ENCODE measurements at places on chromosomes 12 and 14. TPM values are rescaled to one million over a fixed set of nuclear protein-coding genes. Genes with fewer than 3 reads are reported as not detected.

DNA sequence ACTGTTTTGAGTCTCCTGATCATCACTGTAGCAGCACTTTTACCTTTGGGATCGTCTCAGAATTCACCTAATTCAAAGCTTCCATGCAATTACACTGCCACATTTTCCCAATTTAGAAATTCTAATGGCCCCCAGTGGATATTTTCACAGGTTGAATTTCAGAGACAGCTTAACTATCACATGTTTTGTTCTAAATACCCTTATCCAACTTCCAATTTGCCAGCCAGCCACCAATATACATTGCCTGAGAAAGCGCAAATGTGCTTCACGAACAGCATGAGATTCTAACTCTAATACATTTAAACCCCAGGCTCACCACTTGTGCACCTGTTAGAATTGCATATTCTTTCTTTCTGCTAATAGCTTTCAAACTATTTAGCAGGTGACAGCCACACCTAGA, 1160.9 kb upstream of the TMEM132C start:
- DNase-seq, result no peak

DNA sequence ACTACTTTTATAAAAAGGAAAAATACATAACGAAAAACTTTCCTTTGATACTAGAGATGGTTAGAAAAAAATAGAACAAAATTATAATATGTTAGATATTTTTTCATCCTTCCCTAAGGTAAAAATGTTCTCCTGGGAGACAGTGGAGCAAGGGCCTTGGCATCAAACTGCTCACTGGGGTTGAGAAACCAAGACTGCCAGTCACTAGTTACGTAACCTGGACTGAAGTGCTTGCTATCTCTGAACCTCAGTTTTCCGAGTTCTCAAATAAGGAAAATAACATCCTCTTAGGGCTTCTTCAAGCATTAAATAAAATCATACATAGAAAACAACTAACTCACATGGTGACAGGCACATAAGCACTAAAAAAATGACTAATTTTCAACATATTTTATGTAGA, 48.2 kb upstream of the FRMD6 start:
- DNase-seq, result no peak

DAAM1 gene
- total RNA-seq, result 51.2 TPM

GRCh38 chr12:22532317-22532716, 12.0 kb downstream of the C2CD5 start:
- DNase-seq, result no peak

PRH2 gene
- total RNA-seq, result not detected

DNA sequence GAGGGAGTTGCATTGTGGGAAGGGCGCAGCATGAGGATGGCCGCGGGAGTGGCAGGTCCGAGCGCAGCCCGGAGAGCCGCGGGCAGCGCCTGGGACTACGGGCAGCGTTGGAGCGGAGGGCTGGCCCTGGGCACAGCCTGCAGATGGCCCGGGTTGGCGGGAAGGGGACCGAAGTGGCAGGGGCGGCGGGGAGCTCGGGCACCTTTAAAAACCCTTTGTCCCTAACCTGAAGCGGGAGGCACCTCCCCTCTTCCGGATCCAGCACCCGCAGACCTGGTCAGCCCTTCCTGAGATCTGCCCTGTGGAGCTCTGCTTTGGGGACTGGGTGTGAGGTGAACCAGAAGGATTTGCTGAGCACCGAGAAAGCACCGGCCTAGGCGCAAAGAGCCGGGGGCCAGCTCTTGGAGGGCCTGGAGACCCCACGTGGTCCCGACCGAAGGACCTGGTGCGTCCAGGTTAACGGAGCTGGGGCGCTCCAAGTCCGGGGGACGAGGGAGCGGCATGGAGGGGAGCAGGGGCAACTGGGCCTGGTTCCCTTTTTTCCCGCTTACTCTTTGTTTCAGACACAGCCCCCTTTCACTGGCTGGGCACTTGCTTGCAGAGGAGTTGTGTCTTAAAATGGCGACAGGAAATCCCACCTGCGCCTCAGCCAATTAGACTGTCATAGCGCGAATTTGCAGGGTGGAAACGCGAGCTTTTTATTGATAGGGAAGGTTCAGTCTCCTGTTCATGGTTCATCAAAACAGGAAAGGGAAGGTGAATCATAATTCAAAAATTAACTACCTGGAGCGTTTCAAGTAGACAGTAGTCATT, 792 bp upstream of the SLC38A1 start:
- no peak for DNase-seq

- no peak for DNase-seq
Measured at GRCh38 chr14:102779084-102779462, 1.8 kb downstream of the TRAF3 start.

- DNase-seq, result peak; percentile 74
Measured at GRCh38 chr12:105523164-105524057, 192.9 kb downstream of the C12orf75 start.

AQP6 gene
- 0.35 TPM for total RNA-seq

GSC gene
- total RNA-seq, result not detected

DNA sequence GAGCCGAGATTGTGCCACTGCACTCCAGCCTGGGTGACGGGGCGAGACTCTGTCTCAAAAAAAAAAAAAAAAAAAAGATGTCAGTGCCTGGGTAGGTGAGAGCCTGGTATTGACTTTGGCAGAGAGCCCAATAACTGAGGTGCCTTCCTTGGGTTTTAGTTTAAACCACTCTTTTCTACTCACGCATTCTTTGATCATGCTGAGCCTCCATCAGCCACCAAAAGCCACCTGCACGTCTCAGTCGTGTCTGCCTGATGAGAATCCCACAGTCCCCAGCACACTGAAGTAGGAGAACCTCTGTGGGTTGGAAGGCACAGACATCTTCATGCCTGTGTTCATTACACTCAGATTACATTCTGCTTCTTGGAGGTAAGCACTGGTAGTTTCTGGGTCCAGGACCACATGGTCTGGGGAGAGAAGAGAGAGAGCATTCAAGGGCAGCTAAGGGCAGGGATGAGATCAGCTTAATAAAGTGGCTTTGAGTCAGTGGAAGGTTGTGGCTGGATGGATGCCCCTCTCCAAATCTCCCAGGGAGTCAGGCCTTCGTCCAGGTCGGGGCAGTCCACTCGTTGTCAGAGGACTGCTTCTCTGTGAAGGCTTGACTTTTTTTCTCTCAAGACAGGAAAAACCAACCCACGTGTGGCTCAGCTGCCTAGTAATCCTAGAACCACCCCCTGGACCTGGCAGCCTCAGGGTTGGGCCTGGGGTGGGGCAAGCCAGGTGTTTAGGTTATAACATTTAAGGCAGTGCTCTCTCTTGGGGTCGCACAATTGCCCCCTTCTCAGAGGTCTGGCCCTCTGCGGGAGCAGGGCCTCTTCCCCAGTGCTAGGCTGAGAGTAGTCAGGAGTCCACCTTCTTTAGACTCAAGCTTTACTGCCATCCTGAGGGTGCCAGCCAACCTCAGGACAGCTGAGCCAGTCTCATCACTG, 32.6 kb upstream of the MAX start:
- DNase-seq, result no peak

PTGER2 gene
- total RNA-seq, result 5.3 TPM

KCNMB4 gene
- total RNA-seq, result 6.0 TPM

GRCh38 chr14:99445931-99446330, 34.7 kb downstream of the SETD3 start:
- DNase-seq, result no peak

DNA sequence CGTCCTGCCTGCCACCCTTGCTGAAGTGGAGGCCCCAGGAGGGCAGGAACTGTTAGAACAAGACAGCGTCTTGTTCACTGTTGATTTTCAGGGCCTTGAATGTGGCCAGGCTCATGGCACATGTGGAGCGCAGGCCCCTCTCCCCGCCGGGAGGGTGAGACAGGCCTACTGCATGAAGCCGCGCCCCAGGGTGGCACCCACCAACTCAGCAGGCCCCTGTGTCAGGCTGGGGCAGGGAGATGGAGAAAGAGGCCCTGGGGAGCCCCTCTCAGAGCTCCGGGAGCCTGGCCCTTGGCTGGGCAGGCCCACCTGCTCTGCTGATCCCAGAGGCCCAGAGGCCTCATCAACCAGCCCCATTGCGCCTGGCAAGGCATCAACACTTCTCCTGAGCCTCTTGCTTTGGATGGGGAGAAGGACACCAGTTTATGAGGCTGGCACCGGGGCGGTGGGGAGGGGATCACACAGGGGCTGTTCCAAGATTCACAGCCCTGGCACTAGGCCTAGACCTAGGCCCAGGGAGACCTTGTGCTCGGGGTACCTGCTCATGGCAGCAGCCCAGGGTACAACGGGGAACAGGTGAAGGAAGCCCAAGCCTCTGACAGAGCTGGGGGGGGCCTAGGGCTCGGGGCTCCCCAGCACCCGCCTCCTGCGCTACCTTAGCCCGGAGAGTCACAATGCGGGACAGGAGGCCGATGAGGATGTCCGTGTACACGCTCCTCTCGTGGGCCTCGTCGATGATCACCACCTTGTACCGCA, 18.1 kb downstream of the DHX37 start:
- no peak for DNase-seq

GPR33 gene
- not detected for total RNA-seq

- DNase-seq, result no peak
Measured at GRCh38 chr14:105161309-105161708, 7.3 kb downstream of the JAG2 start.

CELA1 gene
- total RNA-seq, result not detected

All from upper lobe of right lung (tissue), 1 donor.